ENCODE measurements at places on chromosomes 2 and 18. TPM values are rescaled to one million over a fixed set of nuclear protein-coding genes. Genes with fewer than 3 reads are reported as not detected.

DNA sequence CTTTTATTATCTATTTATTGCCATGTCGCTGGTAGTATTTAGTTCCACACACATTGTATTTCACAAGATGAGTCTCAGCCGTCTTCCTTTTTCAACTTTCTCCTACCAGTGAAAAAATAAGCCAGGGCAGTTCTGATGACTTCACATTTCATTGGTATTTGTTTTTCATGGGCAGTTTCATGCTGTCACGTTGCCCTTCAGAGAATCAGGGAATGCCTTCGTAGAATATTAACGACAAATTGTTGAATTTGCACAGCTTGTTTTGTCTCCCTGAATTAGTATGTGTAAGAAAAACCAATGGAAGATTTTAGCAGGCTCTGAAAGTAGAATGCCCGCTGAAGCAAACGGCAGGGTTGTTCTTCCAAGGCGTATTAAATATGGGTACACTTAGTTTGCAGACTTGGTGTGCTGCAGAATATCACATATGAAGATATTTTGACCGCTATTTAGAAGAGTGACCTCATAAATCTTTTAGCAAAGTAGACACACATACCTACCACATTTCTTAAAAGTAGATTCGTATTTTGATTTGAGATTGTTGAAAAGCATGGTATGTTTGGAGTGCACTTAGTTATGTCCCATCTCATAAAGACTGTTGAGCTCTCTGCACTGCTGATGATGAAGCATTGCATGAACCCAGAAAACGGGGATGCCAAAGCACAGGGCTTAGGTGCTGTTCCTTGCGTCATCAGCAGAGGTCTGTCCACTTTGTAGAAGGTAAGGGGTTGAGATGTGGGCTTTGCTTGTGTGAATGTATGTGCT is 2.9 kb downstream of the NEDD4L start:
- no peak overlapping the region for H3K4me3 ChIP-seq
- H3K27ac ChIP-seq, result no peak overlapping the region
- no peaks in the 10 kb centered on the region for H3K27me3 ChIP-seq
- peaks cover 12% of the 10 kb centered on the region for H3K4me1 ChIP-seq
- no peaks in the 10 kb centered on the region for H3K36me3 ChIP-seq
- no peak for DNase-seq

OTOS gene
- not detected for total RNA-seq

DNA sequence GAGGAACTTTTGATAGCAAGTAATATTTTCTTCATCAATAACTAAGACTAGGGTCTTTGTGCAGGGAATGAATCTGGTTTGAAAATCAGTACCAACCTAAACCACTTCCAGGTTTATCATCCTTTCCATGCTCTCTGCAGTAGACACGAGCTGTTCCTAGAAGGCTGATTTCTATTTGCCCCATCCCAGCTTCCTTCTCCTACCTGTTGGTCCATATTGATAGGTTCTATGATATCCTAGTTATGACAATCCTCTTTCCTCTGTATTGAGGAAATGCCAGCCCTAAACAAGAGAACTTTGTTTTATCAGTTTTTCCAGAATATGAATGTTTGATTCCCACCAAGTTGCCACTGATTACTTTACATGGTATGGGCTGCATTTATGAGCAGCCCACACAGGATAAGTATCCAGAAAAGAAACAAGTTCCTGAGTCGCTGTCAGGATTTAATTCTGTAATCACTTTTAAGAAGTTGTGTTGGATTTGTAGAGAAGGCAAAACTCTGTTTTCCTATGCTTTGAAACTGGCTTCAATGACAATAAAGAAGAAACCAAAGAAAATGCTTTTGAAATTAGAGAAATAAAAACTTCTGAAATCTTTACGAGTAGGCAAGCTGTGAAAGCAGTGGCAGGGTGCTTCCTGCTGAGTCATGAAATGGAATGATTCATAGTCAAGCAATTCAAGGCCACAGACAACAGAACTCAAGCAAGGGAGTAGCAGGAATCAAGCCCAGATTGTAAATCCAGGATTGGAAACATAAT is 37.3 kb upstream of the TANK start:
- no peak for DNase-seq
- H3K4me3 ChIP-seq, result no peak overlapping the region
- no peaks in the 10 kb centered on the region for H3K27me3 ChIP-seq
- no peaks in the 10 kb centered on the region for H3K36me3 ChIP-seq
- H3K27ac ChIP-seq, result no peak overlapping the region
- H3K4me1 ChIP-seq, result no peaks in the 10 kb centered on the region

ECEL1 gene
- total RNA-seq, result not detected

CNTNAP5 gene
- total RNA-seq, result not detected

PARD3B gene
- total RNA-seq, result 0.11 TPM

- H3K36me3 ChIP-seq, result no peaks in the 10 kb centered on the region
- no peaks in the 10 kb centered on the region for H3K27me3 ChIP-seq
- H3K4me3 ChIP-seq, result no peak overlapping the region
- no peak for DNase-seq
Observed at GRCh38 chr2:217799563-217800432, 203.0 kb downstream of the TNS1 start.

DNA sequence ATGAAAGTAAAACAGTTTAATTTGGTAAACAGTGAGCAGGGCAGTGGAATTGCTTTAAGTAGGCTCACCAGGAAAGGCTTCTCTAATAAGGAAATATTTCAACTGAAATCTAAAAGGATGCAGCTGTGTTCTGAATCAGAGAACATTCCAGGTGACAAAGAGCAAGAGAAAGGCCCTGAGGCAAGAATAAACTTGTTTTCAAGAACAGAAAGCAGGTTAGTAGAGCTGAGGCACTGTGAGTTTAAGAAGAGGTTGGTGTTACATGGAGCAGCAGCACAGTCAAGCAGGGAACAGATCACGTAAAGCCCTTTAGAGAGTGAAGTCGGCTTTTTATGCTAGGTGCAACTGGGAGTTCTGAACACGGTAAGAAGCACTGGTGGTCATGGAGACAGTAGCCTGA is 57.0 kb upstream of the SCN1A start:
- H3K4me1 ChIP-seq, result no peaks in the 10 kb centered on the region
- DNase-seq, result no peak
- H3K36me3 ChIP-seq, result no peaks in the 10 kb centered on the region
- no peak overlapping the region for H3K4me3 ChIP-seq
- H3K27me3 ChIP-seq, result no peaks in the 10 kb centered on the region
- H3K27ac ChIP-seq, result no peak overlapping the region

- no peaks in the 10 kb centered on the region for H3K36me3 ChIP-seq
- no peaks in the 10 kb centered on the region for H3K4me1 ChIP-seq
- H3K27me3 ChIP-seq, result no peaks in the 10 kb centered on the region
- H3K4me3 ChIP-seq, result no peak overlapping the region
- DNase-seq, result no peak
Observed at GRCh38 chr2:120866483-120867140, 130.9 kb downstream of the GLI2 start.

GPBAR1 gene
- 0.51 TPM for total RNA-seq

DNA sequence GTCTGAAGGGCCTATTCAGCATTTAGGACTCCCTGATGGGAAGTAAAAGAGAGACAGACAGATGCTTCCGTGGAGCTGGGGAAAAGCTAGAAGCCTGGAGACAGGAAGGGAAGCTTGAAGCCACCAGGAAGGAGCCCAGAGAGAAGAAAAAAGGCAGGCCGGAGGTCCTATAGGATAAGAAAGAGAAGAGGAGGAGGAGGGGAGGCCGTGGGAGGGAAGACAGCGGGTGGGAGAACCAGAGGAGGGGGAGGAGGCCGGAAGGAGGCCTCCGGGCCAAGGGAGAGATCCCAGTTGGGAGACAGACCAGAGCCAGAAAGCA is 107.1 kb upstream of the PKDCC start:
- no peak for DNase-seq
- no peaks in the 10 kb centered on the region for H3K4me1 ChIP-seq
- H3K27me3 ChIP-seq, result no peaks in the 10 kb centered on the region

SEPTIN2 gene
- total RNA-seq, result 301 TPM

DNA sequence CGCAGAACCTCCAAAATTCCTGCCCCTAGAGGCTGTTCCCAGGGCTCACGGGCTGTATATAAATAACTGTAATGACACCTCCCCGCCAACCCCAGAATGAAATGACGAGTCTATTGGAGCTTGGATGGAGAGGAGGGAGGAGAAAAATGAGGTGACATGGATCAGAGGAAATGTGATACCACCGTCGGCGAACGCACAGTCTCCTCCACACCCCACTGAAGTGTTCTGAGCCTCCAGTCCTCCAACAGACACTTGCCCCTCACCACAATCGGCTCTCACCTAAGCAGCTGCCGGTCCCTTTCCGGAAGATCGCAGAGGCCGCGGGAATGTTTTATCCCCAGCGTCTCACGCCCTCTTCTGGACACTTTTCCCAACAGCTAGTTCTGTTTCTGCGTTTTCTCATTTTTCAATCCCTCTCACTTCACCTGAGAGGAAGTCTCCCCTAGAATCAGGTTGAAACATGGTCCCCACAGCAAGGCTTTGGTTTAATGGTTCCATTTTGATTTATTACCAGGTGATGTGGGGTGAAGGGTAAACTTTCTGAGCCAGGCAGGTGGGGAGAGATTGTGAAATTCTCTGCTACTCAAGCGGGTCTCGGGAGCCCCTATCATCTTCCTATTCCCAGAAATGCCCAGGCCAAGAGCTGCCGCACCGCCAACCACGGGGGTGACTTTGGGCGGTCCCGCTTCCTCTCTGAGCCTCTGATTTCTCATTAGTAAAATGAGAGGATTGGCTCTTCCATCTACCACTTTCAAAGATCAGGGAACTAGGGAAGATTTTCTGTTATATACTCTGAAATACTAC is 9.1 kb upstream of the MYO5B start:
- no peak for DNase-seq
- H3K36me3 ChIP-seq, result no peaks in the 10 kb centered on the region
- no peak overlapping the region for H3K4me3 ChIP-seq

NCKAP1 gene
- 6.2 TPM for total RNA-seq

SRD5A2 gene
- total RNA-seq, result not detected

DNA sequence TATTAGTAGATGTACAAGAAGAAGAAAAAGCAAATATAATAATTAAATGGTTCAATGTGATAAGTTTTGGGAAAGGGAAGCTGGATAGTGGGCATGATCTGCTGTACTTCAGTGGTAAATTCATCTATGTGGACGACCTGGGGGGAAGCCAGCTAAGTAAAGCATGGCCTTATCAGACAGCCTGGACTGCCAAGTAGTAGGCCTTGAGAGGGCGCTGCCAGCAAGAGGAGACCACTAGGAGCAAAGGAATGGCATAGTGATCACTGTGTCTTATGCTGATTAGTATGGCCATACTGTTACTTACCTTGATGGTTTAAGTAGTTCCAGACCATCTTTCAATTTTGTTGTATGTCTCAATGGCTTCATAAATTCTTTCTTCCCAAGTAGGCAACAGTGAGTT is 287.6 kb downstream of the SETBP1 start:
- H3K4me3 ChIP-seq, result no peak overlapping the region
- no peaks in the 10 kb centered on the region for H3K36me3 ChIP-seq
- H3K4me1 ChIP-seq, result no peaks in the 10 kb centered on the region
- no peaks in the 10 kb centered on the region for H3K27me3 ChIP-seq

DNA sequence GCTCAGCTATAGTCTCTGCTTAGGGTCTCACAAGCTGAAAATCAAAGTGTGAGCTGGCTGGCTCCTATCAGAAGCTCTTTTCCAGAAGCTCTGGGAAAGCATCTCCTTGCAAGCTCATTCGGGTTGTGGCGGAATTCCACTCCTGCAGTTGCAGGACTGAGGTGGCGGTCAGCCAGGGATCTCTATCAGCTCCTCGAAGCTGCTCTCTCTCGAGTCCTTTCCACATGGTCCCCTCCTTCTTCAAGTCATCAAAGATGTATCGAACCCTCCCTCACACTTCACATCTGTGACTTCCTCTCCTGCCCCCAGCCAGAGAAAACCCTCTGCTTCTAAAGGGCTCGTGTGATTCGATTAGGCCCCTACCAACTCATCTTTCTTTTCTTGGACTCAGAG is 141.7 kb downstream of the ZFP36L2 start:
- H3K27me3 ChIP-seq, result no peaks in the 10 kb centered on the region
- no peak overlapping the region for H3K4me3 ChIP-seq
- no peak overlapping the region for H3K27ac ChIP-seq
- peaks cover 5% of the 10 kb centered on the region for H3K4me1 ChIP-seq

GKN2 gene
- total RNA-seq, result not detected

THUMPD2 gene
- total RNA-seq, result 12.2 TPM

ALPP gene
- total RNA-seq, result not detected

RGPD3 gene
- total RNA-seq, result 0.04 TPM

DNA sequence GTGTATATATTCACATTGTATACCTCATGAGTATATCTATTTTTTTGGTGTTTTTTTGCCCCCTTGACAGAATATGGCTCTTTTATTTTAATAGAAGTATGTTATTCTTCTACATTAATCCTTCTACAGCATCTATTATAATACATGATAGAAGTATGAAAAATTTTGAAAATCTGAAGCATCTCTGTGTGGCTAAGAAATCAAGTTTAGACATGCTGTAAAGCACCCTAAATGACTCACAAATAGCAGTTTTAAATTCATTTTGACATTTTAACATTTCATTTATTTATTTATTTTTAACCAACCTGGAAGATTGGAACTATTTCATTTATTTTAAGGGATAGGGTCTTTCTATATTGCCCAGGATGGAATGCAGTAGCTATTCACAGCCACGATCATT is 33.8 kb upstream of the ROCK1 start:
- H3K4me3 ChIP-seq, result no peak overlapping the region
- H3K4me1 ChIP-seq, result no peaks in the 10 kb centered on the region
- no peaks in the 10 kb centered on the region for H3K36me3 ChIP-seq
- H3K27ac ChIP-seq, result no peak overlapping the region
- no peak for DNase-seq
- H3K27me3 ChIP-seq, result no peaks in the 10 kb centered on the region

RTP5 gene
- total RNA-seq, result 0.11 TPM

DNA sequence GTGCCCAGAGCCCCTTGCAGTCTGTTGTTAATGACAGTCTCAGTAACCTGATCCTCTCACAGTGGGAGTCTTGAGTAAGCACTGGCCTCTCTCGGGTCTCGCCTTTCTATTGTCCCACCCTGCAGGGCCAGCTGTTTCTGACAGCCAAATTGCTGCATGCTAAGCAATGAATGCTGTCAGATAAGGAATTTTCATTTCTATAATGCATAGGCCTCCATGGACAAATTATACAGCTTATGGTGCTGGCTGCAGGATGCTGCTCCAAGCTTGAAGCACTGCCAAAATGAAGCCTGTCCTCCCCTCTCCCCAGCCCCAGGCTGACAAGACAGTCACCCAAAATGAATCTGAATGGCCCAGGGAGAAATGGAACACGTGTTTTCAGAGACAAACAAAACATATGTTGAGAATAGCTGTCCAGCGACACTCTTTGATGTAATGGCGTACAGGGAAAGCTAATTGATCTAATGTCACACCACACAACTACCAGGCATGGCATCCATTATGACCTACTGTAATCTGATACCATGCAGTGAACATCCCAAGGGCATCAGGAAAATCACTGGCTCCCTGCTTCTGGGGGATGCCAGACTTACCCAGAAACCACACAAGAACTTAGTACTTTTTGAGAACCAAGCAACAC is 36.8 kb downstream of the ACVR1 start:
- peaks cover 5% of the 10 kb centered on the region for H3K4me1 ChIP-seq
- H3K36me3 ChIP-seq, result no peaks in the 10 kb centered on the region
- H3K4me3 ChIP-seq, result no peak overlapping the region
- H3K27me3 ChIP-seq, result no peaks in the 10 kb centered on the region

AQP12A gene
- total RNA-seq, result not detected

GRCh38 chr2:2940061-2940460 is 437.6 kb downstream of the EIPR1 start:
- no peaks in the 10 kb centered on the region for H3K27me3 ChIP-seq
- no peaks in the 10 kb centered on the region for H3K4me1 ChIP-seq
- H3K4me3 ChIP-seq, result no peak overlapping the region
- H3K27ac ChIP-seq, result no peak overlapping the region
- no peaks in the 10 kb centered on the region for H3K36me3 ChIP-seq
- DNase-seq, result no peak

UBE2F gene
- 68.8 TPM for total RNA-seq

SERPINB12 gene
- not detected for total RNA-seq
